ENCODE measurements at places on chromosomes 6 and 20.

DNA sequence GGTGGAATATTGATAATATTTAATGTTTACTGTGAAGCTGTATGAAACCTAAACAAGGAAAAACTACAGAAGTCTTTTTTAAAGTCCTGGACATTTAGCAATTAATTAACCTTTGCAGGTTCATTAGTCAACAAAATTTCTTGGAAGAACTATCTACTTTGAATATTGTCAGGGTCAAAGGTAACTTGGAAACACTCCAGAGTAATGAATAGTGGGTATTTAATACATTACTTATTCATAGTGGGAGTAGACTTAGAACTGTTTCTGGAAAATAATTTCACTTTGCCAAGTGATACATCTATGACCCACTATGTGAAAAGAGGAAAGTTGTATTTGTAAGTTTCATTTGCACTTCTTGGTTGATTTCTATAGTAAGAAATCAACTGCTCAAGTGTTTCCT lies 319.1 kb downstream of the TFAP2B start:
- DNase-seq: no peak

- DNase-seq: no peak
Measured at GRCh38 chr20:12321736-12322135, 404.0 kb downstream of the BTBD3 start.

- DNase-seq: no peak
Measured at GRCh38 chr6:389622-390021, 1.9 kb upstream of the IRF4 start.

DNA sequence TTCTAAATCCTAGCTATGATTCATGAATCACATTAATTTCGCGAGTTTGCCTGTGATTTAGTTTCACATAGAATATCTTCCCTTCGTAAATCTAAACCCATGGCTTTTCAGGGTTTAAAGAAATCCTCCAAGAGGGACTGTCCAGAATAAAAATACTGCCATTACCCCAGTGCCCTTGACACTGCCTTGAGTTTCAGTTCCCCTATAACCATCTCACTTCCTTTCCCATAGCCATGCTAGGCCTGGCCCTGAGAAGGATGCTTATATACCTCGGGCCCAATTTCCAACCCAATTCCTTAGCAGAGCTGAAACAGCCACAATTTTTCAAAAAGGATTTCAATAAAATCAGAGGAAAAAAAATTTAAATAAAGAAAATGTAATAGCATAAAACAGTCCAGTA lies 697.3 kb downstream of the FRK start:
- no peak for DNase-seq

All from stimulated activated CD8-positive, alpha-beta memory T cell treated with anti-CD3 and anti-CD28 coated beads, Interleukin-4, amount 100 ng/mL, for 1 hour (primary cell).